ENCODE measurements at places on chromosomes 11 and 22.

DNA sequence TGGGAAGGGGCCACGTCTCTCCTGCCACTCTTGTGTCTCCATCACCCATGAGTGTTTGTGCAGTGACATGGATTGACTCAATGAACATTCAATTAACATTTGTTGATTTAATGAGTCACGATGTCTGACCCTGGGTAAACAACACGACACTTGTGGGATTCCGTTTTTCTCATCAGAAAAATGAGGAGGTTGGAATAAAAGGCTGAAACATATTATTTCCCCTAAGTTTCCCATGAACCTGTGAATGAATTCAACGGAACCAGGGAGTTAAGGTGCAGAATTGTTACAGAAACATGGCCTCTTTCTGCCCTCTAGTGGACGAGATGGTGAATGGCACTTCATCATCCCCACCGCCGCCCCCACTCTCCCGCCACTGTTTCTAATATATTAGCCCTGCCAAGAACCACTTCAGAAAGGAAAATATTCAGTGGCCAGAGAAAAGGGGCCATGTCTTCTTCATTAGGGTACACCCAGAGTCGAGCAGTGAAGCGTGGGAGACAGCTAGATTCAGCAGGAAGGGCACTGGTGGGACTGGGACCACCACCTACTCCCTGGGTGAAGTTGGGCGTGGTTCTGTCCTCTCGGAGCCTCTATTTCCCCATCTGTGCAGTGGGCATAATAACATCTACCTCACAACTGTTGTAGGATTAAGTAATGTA, 46.3 kb upstream of the SYT13 start:
- no peak for DNase-seq

DNA sequence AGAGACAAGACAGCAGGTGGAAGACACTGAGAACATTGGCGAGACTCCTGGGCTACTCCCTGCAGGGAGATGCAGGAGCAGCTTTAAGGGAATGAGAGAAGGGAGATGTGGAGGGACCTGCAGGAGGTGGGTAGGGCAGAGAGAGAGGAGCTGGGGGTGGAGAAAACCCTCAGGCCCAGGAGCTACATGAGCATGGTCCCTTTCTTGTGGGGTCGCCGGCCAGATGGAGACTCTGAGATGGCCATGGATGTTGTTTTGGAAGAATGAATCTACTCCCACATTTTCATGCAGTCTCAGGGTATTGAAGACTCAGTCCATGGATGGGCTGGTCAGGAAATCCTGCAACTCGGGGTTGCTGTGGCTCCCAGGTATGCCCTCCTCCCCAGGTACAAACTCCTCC, 1381.9 kb downstream of the TBC1D22A start:
- DNase-seq = no peak

DNA sequence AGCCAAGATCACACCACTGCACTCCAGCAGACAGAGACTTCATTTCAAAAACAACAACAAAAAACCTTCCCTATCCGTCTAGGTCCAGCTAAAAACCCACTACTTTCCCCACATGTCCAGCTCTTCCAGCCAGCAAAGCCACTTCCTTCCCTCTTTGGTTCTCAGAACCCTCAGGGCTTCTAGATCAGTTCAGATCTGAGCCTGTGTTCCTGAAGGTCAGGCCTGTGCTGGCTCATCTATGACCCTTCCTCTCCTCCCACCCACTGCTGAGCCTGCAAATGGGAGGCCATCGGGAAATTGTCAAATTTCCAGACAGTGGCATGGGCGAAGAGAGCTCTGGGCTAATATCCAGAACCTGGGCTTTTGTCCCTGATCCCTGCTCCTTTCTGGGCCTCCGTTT, 37.8 kb downstream of the SLCO2B1 start:
- no peak for DNase-seq

DNA sequence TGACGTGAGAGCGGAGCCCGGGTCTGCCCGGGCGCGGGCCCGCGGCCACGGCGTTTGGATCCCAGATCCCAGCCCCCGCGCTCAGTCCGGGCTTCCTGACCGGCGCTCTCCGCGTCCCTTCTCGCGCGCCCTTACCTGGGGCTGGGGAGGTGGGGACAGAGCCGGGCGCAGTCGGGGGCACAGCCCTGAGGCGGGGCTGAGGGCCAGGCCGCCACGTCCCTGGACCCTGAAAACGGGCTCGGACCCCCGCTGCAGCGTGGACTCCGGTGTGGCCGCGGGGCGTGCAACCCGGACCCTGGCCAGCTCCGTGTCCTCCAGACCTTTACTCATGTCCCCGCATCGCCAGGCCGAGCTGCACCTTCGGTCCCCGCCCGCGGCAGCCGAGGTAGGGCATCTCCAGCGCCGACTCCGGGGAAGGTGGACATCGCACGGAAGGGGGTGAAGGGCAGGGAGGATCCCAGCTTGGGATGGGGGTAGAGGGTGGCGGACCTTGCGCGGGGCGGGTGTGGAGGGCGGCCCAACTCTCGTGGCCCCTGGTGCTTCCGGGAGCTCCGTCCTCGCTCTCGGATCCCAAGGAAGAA, 9.9 kb upstream of the AIFM3 start:
- DNase-seq = no peak

DNA sequence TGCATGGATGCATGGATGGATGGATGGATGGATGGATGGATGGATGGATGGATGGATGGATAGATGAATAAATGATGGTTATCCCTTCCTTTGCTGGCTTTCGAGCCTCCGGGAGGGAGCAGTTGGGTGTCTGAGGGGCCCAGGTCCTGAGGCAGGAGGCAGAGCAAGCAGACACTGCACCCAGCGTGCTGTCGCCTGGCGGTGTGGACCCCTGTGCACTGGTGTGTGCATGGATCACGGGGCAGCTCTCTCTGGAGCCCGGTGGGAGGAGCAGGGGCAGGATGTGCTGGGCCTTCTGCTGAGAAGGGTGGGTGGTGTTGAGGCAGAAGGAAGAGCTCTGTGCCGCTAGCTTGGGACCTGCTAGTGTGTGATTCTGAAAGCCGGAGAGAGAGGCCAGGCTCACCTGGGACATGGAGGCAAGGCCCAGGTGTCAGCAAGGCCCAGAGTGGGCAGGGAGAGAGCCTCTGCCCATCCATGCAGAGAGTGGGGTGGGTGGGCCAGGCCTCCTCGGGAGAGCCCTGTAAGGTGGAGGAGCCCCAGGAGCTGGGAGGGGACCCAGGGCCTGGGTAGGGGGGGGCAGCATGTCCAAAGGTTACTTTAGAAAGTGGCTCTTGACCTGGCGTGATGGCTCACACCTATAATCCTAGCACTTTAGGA, 254.4 kb downstream of the BRD1 start:
- no peak for DNase-seq

Measured in cerebellar nuclear complex (tissue), 1 donor.